ENCODE measurements at places on chromosomes 3 and 15.

DNA sequence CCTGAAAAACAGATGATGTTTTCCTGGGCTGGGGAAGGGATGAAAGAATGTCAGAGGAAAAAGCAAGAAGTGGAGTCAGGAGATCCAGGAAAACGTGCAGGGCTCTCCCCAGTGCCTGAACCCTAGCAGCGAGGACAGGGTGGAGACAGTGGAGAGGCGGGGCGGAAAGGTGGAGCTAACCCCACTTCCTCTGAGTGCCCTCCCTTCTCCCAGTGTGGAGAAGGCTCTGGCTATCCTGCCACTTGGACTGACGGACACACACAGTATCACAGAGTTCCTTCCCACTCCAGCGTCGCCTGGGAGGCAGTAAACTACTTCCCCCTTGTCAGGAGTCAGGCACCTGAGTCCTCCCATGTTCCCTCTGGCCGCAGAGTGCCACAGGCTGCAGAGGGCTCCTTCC is 125.3 kb upstream of the CHRNA7 start:
- DNase-seq: no peak

DNA sequence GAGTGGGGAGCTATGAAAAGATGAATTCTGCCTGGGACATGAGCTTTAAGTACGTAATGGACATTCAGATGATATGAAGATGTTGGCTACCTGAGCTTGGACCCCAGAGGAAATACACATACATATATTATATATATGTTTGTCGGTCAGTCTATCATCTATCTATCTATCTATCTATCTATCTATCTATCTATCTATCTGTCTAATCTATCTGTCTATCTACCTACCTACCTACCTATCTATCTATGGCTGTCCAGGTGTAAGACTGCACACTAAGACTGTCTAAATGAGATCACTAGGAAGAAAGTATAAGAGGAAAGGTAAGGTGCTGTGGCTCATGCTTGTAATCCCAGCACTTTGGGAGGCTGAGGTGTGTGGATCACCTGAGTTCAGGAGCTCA is 18.2 kb upstream of the CELF6 start:
- DNase-seq: no peak

DNA sequence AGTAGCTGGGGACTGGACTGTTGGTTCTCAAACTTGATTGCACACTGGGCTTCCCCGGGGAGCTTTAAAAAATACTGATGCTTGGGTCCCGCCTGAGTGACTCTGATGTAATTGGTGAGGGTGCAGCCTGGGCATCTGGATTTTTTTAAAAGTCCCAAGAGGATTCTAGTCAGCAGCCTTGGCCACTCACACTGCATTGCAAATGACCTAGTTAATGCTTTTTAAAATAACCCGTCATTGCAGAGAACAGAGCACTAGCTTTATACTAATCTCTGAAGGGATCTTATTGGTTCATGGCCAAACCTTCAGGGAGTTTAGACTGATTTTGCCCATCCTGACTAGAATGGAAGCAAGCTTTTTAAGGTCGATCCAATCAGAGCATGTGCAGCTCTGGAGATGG is 310.6 kb upstream of the PROK2 start:
- no peak for DNase-seq

- no peak for DNase-seq
Observed at GRCh38 chr3:67486883-67487282, 167.5 kb downstream of the SUCLG2 start.

- no peak for DNase-seq
Observed at GRCh38 chr3:148911592-148911991, 46.5 kb downstream of the CPA3 start.

GRCh38 chr15:70100474-70101341 is 3.0 kb upstream of the TLE3 start:
- peak; percentile 53 for DNase-seq

DNA sequence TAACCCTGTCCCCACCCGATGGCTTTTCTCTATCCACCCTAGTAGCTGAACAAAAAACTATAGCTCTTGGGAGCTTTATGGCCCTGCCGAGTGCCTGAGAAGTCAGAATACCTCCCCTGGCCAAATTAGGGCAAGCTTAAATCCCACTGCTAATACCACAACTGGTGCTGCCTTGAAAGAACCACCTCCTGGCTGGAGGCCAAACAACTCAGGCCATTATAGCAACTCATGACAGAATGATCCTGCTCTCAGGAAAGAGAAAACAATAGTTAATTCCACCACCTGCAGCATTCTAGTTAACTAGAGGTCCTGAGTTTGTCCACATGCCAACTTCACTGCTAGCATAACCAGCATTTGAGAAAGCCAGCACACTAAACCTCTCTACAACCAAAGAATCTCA is 123.2 kb downstream of the RTP4 start:
- no peak for DNase-seq

DNA sequence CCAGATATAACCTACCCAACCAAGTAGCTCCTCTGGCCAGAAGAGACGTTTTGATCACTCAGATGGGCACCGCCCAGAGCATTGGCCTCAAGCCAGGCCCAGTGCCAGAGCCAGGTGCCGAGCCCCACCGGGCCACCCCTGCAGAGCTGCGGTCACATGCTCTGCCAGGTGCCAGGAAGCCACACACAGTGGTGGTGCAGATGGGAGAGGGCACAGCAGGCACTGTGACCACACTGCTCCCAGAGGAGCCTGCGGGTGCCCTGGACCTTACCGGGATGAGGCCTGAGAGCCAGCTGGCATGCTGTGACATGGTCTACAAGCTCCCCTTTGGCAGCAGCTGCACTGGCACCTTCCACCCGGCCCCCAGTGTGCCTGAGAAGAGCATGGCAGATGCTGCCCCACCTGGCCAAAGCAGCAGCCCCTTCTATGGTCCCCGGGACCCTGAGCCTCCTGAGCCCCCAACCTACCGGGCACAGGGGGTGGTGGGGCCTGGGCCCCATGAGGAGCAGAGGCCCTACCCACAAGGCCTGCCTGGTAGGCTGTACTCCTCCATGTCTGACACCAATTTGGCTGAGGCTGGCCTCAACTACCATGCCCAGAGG is 19.1 kb upstream of the APEH start:
- DNase-seq: no peak

DNA sequence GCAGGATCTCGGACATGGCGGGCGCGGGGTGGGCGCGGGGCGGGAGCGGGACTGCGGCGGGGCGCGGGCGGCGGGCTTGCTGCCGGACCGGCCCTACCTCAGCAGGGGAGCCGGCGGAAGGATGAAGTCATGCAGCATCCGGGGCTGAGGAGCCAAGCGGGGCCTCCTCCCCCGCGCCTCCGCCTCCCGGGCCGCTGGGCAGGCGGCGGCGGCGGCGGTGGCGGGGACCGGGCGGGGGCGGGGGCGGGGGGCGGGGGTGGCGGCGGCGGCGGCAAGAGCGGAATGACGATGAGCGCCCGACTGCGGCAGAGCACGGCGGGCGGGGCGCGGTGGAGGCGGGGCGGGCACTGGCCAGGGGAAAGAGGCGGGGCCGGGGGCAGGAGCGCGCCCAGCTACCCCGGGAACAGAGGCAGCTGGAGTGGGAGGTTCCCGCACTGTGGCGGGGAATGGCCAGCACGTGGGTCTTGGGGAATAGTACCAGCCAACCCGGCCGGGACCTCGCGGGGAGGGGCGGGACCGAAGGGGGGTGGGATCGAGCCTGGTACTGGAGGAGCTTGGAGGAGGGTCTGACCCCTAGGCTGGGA is at the start of gene CAMK2N2:
Gene CAMK2N2 (minus strand): TSS at position 284 of the 584 bp plus-strand sequence. CDS start 268 bp downstream, at position 16.
- peak; percentile 50 for DNase-seq

GRCh38 chr3:114557791-114558190 is 264.0 kb downstream of the TIGIT start:
- no peak for DNase-seq

DNA sequence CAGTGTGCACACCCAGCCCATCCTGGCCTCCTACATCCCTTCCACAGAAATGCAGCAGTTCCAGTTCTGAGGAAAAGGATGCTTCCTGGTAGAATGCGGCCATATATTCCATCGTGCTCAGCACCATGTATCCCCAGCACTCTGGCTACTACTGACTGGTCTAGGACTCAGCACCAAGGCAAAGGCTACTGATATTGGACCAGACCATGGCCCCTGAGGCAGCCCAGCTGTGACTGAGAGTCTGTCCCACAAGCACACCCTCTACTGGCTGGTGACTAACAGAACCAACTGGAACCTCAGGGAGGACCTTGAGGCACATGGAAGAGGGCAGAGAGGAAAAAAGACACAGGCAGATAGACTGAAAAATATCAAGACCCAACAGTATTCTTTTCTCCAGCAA is 30.0 kb downstream of the TARS3 start:
- DNase-seq: no peak

DNA sequence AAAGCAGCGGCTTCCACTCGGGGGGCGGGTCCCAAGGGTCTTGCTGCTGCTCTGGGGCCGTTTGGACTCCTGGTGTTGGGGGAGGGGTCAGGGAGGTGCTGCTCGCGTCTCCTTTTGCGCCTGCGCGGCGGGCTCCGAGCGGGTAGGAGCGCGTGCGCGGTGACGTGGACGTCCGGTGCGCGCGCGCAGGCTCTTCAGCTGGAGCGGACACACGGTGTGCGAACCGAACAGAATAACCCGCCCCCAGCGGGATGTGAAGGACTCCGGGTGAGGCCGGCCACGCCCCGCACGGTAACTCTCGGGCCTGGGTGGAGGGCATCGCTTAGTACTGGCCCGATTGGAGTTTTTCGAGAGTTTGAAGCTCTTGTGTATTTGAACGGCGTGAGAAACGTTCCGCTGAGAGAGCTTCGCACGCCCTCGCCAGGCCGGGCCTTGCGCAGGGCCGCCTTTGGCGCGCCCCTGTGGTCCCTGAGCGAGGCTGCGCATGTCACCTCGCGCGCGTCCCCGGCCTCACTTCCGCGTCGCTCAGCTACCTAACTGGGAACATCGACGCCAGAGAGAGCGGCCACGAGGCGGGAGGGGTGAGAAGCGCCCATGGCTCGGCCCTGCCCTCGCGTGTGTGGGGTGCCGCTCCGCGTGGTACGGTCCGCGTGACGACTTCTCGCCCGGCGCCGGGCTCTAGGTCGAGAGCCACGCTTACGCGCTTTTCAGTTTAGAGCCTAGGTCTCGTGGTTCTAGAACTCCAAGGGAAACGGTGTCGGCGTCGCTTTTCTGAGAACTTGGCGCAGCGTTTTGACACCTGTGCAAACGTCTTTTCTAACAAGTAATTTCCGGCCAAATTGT is at the start of gene MGA:
Gene MGA (plus strand): TSS at position 171 of the 843 bp plus-strand sequence.
- DNase-seq: peak; percentile 84

DNA sequence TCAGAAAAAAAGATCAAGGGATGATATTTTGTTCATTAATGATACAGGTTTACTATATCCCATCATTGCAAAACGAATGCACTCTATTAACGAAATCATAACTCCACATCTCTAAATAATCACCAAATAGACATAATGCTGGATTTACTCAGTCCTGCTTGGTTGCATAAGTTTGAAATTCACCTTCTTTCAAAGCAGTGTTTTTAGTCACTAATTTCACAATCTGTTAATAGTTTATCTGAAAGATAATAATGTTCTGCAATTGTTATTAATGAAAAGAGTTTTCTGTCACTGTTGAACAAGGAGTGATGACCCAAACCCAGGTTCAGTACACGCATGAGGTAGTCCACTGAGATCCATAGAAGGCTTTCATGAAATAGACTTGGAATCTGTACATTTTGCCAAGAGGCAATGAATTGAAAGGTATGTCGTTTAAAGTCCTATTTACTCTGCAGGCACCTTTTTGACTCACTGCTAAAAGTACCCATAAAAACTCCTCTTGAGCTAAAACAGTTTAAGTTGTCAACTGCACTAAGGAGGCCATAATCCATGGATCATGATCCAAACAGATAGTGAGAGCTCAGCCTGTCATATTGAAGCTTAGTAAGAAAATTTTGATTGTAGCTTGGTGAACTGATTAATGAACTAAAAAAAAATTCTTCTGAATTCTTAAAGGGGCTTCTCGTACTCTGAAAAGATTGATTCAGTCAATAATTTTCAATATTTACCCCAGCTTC is 75.6 kb upstream of the MBNL1 start:
- DNase-seq: no peak

DNA sequence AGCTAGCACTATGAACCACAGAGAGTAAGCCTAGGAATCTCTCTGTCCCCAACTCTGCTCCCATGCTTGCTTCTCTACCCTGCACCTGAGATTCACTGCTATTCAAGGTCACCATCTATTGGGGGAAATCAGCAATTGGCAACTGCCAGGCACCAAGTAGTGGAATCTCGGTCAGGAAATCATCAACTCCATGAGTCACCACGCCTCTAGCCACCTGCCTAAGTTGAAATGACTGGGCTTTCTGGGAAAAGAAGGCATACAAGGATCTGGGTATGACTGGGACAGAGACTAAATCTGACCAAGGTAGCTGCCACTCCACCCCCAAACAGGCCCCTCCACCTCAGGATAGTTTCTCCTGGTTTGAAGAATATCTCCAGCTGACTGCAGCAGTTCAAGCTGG is 464.1 kb upstream of the CBLB start:
- DNase-seq: peak; percentile 70

GRCh38 chr3:54426381-54426780 is 304.0 kb downstream of the CACNA2D3 start:
- no peak for DNase-seq

DNA sequence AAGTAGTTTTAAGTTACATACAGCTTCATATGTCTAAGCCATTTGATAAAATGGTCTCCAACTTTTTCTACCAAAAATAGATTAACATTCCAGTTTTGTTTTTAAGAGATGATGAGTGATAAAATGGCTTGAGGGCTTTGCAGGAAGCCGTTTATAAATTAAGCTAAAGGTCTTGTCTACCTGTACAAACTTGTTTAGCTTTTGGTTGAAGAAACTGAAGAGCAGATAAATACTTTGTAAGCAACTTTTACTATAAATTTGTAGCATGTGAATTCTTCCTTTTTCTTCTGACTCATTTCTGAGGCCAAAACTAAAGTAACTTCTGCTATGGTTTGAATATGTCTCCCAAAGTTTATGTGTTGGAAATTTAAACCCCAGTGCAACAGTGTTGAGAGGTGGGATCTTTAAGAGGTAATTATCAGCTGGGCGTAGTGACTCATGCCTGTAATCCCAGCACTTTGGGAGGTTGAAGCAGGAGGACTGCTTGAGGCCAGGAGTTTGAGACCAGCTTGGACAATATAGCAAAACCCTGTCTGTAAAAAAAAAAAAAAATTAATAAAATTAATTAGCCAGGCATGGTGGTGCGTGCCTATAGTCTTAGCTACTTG is 8.2 kb upstream of the NEDD4 start:
- no peak for DNase-seq

DNA sequence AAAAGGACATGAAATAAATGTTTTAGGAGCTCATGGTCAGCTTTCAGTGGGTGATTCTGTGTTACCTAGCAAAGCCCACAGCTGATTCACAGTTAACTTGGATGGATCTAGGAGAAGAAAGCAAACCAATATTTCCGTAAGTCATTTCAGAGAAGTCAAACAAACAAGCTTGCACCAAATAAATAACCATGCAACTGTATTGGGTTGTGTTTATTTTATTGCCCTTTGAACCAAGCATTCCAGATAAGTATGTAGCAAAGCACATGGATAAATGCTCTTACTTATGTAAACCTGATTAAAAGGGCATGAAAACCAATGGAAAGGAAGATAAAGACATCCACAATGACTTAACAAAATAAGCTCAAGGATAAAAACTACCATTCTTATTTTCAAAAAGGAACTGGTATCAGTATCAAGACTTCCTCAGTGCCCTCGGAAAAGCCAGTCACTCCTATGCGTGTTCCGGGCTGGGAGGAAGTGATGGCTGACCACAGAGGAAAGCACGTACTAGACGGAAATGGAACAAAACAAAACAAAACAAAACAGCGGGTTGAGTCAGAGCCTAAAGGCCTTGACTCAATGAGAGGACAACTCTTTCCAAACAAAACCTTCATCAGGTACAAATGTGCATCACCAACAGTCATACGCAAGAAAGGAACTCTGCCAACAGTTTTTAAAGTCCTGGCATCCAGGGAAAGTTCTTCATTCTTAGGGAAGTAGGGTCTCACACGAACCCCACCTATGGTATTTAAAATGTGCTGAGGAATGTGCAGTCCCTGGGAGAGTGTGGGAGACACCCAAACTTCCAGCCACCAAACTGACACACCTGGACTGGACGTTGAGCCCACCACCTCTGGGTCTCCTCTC is 103.3 kb downstream of the SNRK start:
- peak; percentile 44 for DNase-seq
